ENCODE measurements at places on chromosomes 2 and 18.

DNA sequence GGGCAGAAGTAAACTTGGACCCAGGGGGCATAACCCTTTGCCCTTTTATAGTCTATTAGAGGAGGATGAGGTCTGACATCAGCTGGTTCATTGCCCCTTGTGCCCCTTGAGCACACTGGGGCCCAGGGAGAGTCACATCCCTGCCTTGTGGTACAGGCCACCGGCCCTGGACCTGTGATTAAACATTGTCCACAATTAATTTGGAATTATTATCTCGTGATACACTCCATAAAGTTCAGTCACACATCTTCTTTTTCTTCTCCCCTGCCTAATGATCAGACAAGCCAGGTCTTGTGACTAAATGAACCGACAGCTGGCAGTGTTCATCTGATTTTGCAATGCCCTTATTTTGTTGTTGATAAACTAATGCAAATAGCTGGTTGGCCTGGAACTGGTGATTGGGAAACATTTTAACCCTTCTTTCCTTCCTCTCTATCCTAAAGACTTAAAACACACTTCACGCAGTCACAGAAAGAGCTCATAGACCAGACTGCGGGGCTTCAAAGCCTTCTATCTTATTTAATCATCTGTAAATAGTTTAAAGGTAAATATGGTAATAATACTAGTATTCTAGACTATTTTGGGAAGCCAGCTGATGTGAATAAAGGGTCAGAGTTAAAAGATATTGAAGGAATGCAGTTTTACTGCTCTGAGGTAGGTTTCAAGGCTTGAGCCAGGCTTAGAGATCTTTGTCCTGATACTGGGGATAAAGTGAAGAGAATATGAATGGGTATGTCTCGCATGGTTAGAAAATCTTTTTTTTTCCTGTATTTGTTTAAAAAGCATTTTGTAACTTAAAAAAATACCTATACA lies 13.4 kb downstream of the IL1R1 start:
- DNase-seq: no peak

GRCh38 chr18:77899972-77900754 lies 650.5 kb downstream of the GALR1 start:
- no peak for DNase-seq

GRCh38 chr2:119795309-119796303 lies 35.9 kb downstream of the PTPN4 start:
- DNase-seq: no peak

GRCh38 chr2:3656762-3657721 lies 958 bp upstream of the ALLC start:
- DNase-seq: no peak

Measured in T1000 (cell line).